ENCODE measurements at places on chromosomes 2 and 18.

DNA sequence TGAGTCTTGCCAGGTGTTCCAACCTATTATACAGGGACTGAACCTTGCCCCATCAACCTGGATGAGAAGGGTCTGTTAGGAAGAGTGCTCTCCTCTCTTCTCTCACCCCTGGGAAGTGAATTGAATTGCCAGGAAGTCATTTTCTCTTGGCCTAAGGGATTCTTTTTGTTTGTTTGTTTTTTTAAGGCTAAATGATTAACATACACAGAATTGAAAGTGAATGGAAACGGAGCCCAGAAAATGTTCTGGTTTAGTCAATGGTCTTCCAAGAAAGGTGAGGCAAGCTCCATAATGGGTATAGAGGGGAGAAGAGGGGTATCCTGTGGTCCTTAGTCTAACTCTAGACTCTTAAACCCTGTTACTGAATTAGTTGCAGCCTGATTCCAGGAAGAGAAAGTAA lies 189.1 kb downstream of the FSHR start:
- DNase-seq, result no peak

GRCh38 chr18:58666176-58666575 lies 5.1 kb upstream of the MALT1 start:
- DNase-seq, result no peak

DNA sequence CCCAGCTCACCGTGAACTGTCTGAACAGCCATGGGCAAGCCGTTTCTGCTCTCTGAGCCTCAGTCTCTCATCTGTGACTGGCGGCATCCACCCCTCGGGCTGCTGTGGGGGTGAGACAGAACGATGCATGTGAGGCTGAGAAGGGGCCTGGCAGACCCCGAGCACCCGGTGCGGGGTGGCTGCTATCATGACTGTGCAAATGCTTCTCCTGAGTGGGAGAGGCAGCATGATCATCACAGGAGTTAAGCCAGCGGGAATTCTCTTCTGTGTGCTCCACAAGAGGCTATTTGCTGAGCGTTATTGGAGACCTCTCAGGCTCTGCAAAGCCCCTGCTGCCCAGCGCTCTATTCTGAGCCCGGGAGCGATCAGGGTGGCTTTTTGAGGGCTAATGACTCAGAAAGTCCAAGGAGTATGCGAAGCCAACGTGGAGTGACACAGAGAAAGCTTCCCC lies 45.8 kb upstream of the ID2 start:
- DNase-seq, result no peak

- no peak for DNase-seq
These were observed 207.0 kb upstream of the CXCR4 start for GRCh38 chr2:136324966-136325365.

DNA sequence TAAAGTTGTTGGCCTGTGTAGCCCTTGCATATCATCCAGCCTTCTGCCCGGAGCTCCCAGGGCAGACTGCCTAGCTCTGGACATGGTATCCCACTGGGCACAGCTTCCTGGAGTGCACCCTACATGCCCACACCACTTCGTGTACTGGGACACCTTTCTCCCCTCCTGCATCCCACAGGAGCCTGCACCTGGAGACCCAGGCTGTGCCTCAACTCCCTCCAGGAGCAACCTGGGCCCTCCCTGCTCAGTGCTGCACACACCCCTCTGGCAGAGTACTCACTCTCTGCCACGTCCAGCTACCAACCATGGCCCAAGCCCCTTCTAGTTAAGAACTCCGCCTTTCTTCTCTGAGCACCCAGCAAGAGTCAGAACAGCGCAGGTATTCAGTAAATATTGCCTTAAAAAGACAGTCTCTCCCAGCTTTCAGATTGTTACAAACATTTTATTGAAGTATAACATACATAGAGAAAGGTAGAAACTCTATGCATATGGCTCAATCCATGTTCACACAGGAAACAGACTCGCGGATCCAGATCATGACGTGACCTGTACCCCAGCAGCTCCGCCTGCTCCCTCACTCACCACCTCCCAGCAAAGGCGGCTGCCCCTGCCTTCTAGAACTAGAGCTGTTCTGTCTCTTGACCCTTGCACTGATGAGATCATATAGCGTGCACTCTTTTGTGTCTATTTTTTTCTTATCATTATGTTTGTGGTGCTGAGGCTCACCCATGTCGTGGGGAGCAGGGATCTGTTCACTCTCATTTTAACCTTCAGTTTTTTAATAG lies 98.4 kb upstream of the MYCN start:
- no peak for DNase-seq

GRCh38 chr2:107222466-107222865 lies 336.5 kb upstream of the ST6GAL2 start:
- DNase-seq, result no peak

- DNase-seq, result no peak
These were observed 63.7 kb upstream of the CCBE1 start for GRCh38 chr18:59760619-59761600.

DNA sequence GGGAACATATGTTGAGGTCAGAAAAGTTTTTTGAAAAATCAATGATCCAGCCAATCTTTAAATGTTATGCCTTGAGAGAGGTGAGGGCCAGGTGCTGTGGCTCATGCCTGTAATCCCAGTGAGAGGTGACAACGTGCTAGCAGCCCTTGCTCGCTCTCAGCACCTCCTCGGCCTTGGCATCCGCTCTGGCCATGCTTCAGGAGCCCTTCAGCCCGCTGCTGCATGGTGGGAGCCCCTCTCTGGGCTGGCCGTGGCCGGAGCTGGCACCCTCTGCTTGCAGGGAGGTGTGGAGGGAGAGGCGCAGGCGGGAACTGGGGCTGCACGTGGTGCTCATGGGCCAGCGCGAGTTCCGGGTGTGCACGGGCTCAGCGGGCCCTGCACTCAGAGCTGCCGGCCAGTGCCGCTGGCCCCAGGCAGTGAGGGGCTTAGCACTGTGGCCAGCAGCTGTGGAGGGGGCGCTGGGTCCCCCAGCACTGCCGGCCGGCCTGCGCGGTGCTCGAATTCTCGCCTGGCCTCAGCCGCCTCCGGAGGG lies 61.1 kb downstream of the CCDC195 start:
- DNase-seq, result no peak

DNA sequence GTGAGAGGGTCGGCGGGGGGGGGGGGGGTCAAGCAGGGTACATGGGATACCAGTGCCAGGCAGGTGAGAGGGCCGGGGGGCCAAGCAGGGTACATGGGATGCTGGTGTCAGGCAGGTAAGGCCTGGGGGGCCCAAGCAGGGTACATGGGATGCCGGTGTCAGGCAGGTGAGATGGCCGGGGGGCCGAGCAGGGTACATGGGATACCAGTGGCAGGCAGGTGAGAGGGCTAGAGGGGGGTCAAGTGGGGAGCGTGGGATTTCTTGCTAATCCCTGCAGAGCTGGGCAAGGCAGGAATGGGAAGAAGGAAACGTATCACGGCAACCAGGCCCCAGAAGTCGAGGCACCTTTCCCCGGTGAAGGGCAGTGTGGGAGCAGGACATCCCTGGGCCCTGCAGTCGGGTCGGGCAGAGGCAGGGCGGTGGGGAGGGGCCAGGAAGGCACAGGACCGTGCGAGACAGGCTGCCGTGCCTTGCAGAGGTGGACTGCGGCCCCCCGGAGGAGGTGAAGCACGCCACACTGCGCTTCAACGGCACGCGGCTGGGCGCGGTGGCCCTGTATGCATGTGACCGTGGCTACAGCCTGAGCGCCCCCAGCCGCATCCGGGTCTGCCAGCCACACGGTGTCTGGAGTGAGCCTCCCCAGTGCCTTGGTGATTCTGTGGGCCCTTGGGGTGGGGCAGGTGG lies 49.3 kb downstream of the MTERF4 start:
- DNase-seq, result peak; percentile 12

DNA sequence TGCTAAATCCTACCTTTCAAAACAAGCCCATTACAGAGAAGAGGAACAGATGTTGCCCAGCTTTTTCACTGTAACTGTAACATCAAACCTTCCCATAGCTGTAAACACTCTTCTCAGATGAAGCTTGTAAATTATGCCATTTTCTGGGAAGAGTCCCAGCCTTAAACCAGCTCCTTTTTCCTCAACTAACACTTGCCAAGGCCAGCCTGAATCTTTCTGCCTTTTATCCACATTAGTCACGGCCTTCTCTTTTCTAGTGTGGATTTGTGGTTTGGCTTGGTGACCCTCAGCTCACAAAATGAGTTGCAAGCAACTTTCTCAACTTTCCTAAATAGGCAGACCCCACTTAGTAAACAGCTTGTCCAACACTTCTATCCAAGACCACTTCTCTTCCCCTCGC lies 90.2 kb downstream of the CABLES1 start:
- no peak for DNase-seq

- no peak for DNase-seq
These were observed 485.3 kb upstream of the SMIM21 start for GRCh38 chr18:75912829-75913228.

DNA sequence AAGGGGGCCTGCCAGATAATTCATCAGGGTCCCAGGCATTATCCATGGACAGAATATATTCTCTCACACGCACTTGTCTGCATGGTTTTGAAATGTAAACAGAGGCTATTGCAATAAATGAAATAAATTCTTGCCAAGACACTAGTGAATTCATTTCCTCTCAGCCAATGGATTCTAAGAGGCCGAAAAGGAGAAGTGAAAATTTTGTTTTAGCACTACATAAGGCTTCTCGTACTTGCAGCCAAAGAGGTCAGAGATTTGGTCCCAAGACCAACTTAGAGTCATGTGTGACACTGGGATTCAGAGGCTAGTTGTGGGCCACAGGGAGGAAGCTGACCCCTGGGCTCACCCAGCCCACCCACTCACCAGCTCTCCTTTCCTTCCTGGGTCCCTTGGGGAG lies 184.1 kb upstream of the GLI2 start:
- DNase-seq, result no peak

DNA sequence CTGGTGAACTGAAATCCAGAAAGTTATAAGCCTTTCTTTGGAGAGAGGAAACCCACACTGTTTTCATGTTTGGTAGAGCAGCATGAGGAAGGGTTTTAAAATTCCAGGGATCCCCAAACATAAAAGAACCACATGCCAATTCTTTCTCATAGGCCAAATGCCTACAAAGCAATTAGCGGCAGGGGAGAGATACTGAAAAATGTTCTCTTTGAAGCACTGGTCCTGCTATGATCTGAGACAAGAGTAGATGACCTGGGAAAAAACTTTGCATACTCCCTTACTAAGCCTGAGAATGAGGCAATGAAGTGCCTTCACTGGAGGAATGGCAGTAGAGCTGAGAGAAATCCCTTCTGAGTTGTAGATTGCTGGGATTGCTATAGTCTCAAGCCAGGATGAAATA lies 1261.7 kb downstream of the DSC3 start:
- no peak for DNase-seq

GRCh38 chr2:39359453-39360038 lies 77.5 kb downstream of the MAP4K3 start:
- no peak for DNase-seq

- peak; percentile 38 for DNase-seq
These were observed 18.5 kb upstream of the CCDC93 start for GRCh38 chr2:118032169-118033013.

- DNase-seq, result no peak
These were observed 126.7 kb upstream of the TMEM200C start for GRCh38 chr18:6022074-6022444.

DNA sequence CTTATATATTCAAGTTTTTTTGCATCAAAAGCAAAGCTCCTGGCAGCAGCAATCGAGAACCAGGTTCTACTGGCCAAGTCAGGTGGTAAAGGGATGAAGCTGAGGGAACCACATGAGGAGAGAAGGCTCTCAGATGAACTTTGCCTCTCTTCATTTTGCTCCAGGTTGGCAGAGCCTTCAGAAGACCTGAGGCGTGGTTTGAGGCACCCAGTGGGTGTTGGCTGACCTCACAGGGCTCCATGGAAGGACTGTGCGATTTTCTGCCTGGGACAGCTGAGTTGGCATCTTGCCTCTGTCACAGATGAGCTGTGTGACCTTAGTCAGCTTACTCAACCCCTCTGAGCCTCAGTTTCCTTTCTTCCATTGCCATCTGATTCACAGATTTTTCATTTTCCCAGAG lies 89.0 kb downstream of the INSIG2 start:
- no peak for DNase-seq

GRCh38 chr2:65876114-65876513 lies 443.7 kb upstream of the SPRED2 start:
- DNase-seq, result no peak

Data from WTC11 (cell line).